ENCODE measurements at places on chromosomes 6 and 20. TPM values are rescaled to one million over a fixed set of nuclear protein-coding genes. Genes with fewer than 3 reads are reported as not detected.

DNA sequence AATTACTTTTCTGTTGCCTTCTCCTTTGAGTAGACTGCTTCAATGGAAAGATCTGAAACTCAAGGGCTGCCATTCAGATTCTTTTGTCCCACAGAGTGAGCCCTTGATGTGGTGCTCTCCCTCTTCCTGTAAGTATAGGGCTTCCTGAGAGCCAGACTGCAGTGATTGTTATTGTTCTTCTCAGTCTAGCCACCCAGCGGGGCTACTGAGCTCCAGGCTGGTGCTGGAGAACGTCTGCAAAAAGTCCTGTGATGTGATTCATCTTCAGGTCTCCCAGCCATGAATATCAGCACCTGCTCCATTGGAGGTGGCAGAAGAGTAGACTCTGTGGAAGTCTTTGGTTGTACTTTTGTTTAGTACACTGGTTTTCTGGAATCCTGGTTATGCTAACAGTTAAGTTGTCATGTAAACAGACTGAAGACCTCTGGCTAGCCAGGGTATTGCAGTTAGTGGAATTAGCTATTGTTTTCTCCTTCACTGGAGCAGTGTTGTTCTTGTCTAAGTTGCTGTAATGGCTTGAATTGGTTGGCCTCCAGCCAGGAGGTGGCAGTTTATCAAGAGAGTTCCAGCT is 240.9 kb downstream of the COL12A1 start:
- H3K27me3 ChIP-seq: no peaks in the 10 kb centered on the region
- 0 out of 2 replicates have a peak, but pooled peaks cover 9% of the 10 kb centered on the region for H3K4me1 ChIP-seq
- H3K4me3 ChIP-seq: no peak overlapping the region

GRCh38 chr6:54937371-54937770 is 90.8 kb downstream of the FAM83B start:
- H3K36me3 ChIP-seq: no peaks in the 10 kb centered on the region
- H3K4me3 ChIP-seq: no peak overlapping the region
- H3K27ac ChIP-seq: no peak overlapping the region
- DNase-seq: no peak

DNA sequence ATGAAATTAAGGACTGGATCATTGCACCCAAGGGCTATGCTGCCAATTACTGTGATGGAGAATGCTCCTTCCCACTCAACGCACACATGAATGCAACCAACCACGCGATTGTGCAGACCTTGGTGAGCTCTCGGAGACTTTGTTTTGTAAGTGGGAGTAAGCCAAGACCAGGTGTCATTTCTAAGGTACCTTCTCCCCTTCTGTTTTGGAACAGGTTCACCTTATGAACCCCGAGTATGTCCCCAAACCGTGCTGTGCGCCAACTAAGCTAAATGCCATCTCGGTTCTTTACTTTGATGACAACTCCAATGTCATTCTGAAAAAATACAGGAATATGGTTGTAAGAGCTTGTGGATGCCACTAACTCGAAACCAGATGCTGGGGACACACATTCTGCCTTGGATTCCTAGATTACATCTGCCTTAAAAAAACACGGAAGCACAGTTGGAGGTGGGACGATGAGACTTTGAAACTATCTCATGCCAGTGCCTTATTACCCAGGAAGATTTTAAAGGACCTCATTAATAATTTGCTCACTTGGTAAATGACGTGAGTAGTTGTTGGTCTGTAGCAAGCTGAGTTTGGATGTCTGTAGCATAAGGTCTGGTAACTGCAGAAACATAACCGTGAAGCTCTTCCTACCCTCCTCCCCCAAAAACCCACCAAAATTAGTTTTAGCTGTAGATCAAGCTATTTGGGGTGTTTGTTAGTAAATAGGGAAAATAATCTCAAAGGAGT is 30.4 kb downstream of the TXNDC5 start:
- no peak overlapping the region for H3K4me3 ChIP-seq
- H3K27me3 ChIP-seq: no peaks in the 10 kb centered on the region
- no peak overlapping the region for H3K27ac ChIP-seq

- no peak overlapping the region for H3K27ac ChIP-seq
- no peaks in the 10 kb centered on the region for H3K36me3 ChIP-seq
- H3K27me3 ChIP-seq: no peaks in the 10 kb centered on the region
- H3K4me1 ChIP-seq: peaks cover 28% of the 10 kb centered on the region
These were observed 6.9 kb upstream of the CCN2 start for GRCh38 chr6:131958095-131958494.

GRCh38 chr6:157845493-157846259 is 22.6 kb downstream of the SNX9 start:
- H3K4me3 ChIP-seq: no peak overlapping the region
- H3K4me1 ChIP-seq: no peaks in the 10 kb centered on the region
- H3K36me3 ChIP-seq: no peaks in the 10 kb centered on the region
- no peak overlapping the region for H3K27ac ChIP-seq
- no peaks in the 10 kb centered on the region for H3K27me3 ChIP-seq

- H3K4me3 ChIP-seq: no peak overlapping the region
- H3K4me1 ChIP-seq: no peaks in the 10 kb centered on the region
- no peaks in the 10 kb centered on the region for H3K36me3 ChIP-seq
- H3K27ac ChIP-seq: no peak overlapping the region
- DNase-seq: no peak
- H3K27me3 ChIP-seq: peaks cover 16% of the 10 kb centered on the region
These were observed 406.3 kb downstream of the TAF4 start for GRCh38 chr20:61659246-61659993.

DNA sequence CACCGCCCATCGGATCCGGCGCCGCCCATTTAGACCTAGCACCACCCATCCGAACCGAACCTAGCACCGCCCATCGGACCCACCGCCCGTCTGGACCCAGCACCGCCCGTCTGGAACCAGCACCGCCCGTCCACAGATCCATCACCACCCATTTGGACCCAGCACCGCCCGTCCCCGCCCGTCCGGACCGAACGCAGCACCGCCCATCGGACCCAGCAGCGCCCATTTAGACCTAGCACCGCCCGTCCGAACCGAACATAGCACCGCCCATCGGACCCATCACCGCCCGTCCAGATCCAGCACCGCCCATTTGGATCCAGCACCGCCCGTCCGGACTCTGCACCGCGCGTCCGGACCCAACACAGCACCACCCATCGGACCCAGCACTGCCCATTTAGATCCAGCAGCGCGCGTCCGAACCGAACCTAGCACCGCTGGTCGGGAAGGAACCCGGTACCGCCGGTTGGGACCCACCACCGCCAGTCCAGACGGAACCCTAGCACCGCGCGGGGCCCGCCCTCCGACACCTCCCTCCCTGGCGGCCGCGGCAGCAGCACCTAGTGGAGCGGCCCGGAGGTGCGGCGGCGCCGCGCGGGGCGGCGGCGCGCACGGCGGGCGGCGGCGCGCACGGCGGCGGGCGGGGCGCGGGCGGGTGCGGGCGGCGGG is 348 bp upstream of the AFDN start:
- peak; percentile 53 for DNase-seq
- peaks cover 26% of the 10 kb centered on the region for H3K4me1 ChIP-seq
- H3K27me3 ChIP-seq: no peaks in the 10 kb centered on the region
- H3K27ac ChIP-seq: no peak overlapping the region
- peaks cover 3% of the 10 kb centered on the region for H3K36me3 ChIP-seq

DNA sequence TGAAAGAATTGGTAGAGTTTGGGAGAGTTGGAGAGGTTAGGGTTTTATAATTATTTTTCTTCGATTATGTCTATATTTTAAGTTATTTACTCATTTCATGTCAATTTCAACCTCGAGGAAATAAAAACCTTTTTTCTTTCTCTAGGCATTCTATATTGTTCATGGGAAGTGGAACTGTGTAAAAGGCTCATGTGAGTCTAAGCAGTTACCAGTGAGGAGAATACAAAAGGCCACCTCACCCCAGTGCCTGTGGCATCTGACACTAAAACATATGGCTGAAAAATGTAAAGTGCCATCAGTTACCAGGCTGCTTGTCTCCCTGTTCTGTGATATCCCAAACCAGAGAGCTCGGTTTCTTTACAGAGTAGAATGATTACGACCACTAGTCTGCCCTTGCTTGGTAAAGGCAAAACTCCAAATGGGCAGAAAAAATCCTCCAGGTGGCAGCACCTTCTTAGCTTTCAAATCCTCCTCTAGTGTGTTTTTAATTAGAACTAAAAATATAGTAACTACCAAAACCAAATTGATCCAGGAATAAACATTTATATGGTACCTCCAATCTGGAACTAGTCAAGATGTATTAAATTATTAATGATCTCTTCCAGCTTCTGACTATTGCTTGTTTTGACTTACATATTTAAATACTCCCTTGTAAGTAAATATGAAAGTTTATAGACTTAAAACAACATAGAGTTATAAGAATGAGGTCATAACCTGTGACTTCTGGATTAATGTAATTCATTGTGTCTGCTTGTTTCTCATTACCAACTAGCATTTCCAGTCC is 122.6 kb upstream of the MCHR2 start:
- H3K4me1 ChIP-seq: peaks cover 4% of the 10 kb centered on the region
- no peaks in the 10 kb centered on the region for H3K36me3 ChIP-seq
- H3K4me3 ChIP-seq: no peak overlapping the region
- no peak overlapping the region for H3K27ac ChIP-seq

DNA sequence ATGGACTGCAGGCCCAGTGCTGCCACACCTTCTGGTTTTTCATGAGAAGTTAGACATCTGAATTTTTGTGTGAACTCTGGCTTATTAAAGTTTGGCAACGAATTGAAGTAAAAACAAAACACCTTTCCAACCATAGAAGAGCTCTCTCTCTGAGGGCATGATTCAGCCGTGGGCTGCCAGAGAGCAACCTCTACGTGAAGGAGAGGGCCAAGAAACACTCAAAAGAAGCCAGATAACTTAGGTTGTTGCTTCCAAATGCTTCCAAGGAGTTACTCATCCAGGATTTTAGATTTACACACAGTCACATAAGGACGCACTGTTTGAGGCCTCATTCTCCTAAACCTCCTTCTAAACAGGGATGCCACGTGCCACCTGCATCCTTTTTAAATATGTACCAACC is 65.5 kb downstream of the NRN1 start:
- peaks cover 44% of the 10 kb centered on the region for H3K4me1 ChIP-seq
- no peaks in the 10 kb centered on the region for H3K27me3 ChIP-seq
- H3K27ac ChIP-seq: peak overlapping the region; percentile 45
- no peak for DNase-seq
- no peak overlapping the region for H3K4me3 ChIP-seq

DNA sequence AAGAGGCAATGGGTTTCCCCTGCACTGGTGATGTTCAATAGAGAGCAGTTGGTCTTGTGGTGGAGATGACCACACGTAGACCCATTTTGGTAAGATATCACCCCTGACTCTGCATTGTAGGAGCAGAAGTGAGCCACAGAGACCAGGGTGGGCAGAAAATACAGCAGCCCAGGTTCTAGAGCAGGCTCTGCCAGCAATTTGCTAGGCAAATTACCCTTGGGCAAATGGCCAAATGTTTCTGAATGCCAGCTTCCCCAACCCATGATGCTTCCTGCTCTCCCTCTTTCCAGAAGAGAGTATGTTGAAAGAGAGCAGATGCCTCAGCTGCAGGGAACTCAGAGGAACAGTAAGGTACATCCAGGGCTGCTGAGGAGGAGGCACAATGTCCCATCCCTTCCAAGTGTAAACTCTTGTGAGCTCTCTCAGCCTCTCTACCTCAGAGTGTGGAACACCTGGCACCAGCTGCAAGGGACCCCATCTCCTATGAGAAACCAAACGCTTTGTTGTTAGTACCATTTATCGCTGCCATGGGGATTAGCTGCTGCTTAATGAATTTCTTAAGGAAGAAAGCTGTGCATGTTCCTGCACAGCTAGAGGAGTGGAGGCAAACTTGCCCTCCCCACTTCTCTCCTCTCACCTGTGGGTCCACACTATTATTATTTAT is 317.5 kb upstream of the MOCS1 start:
- H3K27me3 ChIP-seq: no peaks in the 10 kb centered on the region
- H3K4me3 ChIP-seq: no peak overlapping the region
- DNase-seq: no peak
- H3K27ac ChIP-seq: no peak overlapping the region
- H3K4me1 ChIP-seq: no peaks in the 10 kb centered on the region

- no peaks in the 10 kb centered on the region for H3K36me3 ChIP-seq
- peaks cover 13% of the 10 kb centered on the region for H3K4me1 ChIP-seq
- no peaks in the 10 kb centered on the region for H3K27me3 ChIP-seq
- no peak overlapping the region for H3K27ac ChIP-seq
These were observed 45.8 kb upstream of the PNRC1 start for GRCh38 chr6:89034586-89035251.

Gene CST1
- total RNA-seq: not detected

Gene TBXT
- total RNA-seq: not detected

Gene PRPH2
- not detected for total RNA-seq
